NCI-H1436 treated with DMSO at 0.1 percent for 48 hours (cell line): ENCODE measurements at places on chromosomes 16 and 17.

DNA sequence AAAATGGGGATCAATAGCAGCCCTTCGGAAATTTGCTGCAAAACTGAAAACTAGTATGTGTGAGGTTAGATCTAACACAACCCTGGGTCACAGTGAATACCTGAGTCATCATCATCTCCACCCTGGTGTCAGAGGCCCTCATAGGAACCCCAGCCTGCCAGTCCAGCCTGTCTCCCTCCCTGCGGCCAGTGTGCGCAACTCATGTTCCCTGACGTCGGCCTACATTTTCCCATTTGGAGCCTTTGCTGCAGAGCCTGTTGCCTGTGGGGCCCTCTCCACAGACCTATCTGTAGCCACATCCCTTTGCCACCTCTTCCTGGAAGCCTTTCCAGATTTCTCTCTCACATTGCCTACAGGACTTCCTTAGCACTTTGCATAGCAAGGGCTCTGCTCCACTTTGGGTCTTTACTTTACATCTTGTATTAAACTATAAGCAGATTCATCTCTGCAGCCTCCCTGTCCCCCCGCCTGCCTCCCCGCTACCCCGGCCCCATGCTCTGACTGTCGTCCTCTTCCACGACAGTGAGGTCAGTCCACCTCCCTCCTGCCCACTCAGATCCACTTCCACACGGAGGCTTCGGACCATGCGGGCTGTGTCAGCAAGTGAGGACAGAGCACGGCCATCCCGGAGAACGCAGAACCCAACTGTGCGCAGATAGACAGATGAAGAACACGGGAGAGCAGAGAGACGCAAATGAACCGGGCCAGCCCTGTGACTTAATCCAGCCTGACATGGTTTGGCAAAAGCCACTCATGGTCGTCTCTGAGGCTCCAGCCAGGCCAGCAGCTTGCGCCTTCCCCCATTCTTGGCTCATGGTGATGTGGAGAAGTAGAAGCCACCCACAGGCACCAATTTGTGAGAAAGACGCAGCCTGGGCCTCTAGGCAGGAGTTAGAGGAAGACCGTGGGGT, 31.0 kb downstream of the NGFR start:
- DNase-seq, result no peak

DNA sequence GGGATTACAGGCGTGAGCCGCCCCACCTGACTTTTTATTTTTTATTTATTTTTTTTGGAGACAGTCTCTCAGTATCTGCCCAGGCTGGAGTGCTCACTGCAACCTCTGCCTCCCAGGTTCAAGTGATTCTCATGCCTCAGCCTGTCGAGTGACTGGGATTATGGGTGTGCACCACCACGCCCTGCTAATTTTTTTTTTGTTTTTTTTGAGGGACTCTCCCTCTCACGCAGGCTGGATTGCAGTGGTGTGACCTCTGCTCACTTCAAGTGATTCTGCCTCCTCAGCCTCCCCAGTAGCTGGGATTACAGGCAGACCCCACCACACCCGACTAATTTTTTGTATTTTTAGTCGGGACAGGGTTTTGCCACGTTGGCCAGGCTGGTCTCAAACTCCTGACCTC, 7.7 kb downstream of the ZNF207 start:
- DNase-seq, result no peak

GRCh38 chr16:78324649-78325285, 225.3 kb downstream of the WWOX start:
- DNase-seq, result no peak

DNA sequence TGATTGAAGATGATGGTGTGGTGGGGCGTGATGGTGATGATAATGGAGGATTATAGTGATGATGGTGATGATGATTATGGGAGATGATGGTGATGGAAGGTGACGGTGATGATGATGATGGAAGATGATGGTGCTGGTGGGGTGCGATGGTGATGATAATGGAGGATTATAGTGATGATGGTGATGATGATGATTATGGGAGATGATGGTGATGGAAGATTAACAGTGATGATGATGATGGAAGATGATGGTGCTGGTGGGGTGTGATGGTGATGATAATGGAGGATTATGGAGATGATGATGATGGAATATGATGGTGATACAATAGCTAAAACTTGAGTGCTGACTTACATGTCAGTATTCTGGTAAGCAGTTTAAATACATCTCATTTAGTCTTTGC, 391.0 kb upstream of the EEF2KMT start:
- no peak for DNase-seq

GRCh38 chr17:975371-975915, 4.1 kb downstream of the NXN start:
- no peak for DNase-seq

GRCh38 chr17:59688496-59688895, 18.7 kb downstream of the PTRH2 start:
- no peak for DNase-seq

GRCh38 chr17:33202021-33202420, 91.1 kb downstream of the ASIC2 start:
- DNase-seq, result no peak

DNA sequence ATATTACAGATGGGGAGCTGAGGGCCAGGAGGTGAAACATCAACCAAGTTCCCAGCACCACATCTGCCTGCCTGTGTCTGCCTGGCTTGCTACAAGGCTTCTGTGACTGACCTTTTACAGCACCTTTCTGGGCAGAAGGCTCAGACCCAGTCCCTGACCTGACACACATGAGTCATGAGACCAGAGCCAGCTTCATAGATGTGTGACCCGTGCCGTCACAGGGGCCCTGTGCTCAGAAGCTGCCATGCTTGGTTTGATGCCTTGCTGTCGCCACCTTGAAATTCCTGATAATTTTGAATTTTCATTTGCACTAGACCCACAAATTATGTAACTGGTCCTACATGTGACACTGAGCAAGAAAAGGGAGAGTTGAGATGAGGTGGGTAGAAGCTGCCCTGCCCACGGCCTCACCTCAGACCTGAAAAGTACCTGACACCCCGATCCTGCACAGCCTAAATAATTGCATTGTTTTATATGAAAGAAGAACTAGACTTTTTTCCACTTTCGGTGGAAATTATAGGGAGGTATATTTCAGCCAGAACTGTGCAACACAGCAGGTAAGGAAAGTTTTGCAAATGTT, 13.3 kb upstream of the PECAM1 start:
- no peak for DNase-seq

DNA sequence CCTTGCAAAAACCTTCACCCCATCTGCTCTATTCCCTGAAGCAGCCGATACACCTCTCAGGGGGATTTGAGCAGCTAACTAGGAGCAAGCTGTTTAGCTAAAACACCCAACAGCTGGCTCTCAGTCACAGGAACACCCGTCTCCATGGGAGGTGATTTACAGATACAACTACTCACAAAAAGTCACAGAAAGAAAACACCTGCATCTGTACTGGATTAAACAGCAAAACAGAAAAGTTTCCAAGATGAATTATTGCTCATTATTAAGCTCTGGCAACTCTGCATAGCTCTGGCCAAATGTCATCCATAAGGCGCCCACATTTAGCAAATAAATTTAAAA, 22.3 kb downstream of the GJC1 start:
- DNase-seq, result no peak

GRCh38 chr17:66543526-66543925, 241.1 kb downstream of the PRKCA start:
- DNase-seq, result no peak

- DNase-seq, result no peak
Measured at GRCh38 chr17:39123627-39124026, 27.8 kb downstream of the PLXDC1 start.

DNA sequence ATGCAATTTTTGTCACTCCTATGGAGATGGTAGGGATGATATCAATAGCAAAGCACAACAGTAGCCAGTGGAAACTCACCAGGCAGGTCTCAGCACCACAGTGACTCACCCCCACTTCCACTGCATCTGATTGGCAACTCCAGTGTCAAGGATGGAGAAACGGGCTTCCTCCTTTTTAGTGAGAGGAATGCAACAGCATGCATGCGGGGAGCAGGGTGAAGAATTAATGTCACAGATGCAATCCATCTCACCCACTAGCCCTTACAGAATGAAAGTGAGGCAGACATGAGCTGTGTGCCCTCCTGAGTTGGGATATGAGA, 467.0 kb upstream of the C16orf82 start:
- no peak for DNase-seq

- no peak for DNase-seq
Measured at GRCh38 chr17:72525225-72526015, 404.6 kb downstream of the SOX9 start.

DNA sequence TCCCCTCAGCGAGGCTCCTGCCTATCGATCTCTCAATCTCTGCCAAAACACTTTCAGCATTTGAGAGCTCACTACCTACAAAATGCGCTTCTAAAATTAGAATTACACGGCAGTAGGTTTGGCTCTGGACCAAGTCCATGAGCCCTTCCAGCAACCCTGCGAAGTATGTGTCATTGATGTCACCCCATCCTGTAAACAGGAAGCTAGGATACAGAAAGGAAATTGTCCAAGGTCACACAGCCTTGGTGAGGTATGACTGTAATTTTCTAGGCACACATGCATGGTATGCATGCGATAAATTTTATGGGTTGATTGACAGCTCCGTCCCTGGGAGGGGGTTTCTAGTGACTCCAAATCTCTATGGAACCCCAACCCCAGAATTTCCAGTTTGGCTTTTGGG, 330.3 kb upstream of the CDH5 start:
- DNase-seq, result no peak

- no peak for DNase-seq
Measured at GRCh38 chr17:72651988-72652387, 440.5 kb downstream of the SLC39A11 start.

GRCh38 chr16:89583895-89584644, 8.5 kb downstream of the CPNE7 start:
- no peak for DNase-seq

GRCh38 chr16:27182906-27183405, 20.4 kb upstream of the KDM8 start:
- DNase-seq, result no peak

GRCh38 chr17:1787301-1787902, 25.5 kb downstream of the SERPINF1 start:
- no peak for DNase-seq

DNA sequence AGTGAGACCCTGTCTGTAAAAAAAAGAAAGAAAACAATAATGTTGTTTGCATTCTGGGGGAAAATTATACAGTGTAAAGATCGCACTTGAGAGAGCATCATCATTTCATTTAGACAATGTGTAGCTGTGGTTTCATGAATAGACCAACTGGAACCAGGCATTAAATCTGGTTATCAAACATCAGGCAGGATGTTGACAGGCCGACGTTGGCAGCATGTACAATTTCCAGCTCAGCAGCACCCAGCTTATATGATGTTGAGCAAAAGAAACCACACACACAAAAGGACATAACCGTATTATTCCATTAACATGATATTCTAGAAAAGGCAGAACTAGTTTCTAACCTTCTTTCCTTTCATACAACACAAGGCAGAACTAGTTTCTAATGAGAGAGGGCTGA, 5.8 kb downstream of the MARVELD3 start:
- no peak for DNase-seq

DNA sequence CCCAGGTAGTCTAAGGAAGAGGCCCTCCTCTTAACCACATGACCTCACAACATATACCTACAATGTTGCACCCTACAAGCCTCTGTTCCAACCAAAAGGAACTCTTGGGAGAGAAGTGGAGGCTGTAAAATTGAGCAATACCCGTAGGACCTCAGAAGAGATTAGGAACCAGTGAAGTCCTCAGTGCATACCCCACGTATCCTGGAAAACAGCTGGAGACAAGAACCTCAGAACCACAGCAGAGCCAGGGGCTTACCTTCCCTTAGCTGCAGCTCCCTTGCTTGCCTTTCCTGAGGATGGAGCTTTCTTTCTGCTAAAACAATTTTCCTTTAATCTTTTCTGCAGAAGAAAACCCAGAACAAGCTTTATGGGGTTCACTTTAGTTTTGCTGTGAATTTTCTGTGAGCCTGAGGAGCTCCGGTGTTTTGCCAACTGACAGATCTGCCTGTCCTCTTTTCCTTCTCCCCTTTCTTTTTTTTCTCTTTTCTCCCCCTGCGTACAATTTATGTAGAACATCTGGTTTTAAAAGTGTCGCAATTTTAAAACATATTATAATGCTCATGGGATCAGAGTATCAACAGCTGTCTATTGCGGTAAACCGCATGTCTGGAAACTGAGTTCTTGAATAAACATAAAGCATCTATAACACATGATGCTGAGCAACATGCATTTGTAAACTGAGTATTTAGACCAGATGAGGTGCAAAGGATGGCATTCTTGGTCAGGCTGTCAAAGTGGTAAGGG, 226.4 kb upstream of the MAF start:
- DNase-seq, result no peak

GRCh38 chr16:30028438-30029076, 2.5 kb downstream of the TLCD3B start:
- DNase-seq, result no peak

- no peak for DNase-seq
Measured at GRCh38 chr16:53257001-53257400, 177.3 kb upstream of the RBL2 start.

DNA sequence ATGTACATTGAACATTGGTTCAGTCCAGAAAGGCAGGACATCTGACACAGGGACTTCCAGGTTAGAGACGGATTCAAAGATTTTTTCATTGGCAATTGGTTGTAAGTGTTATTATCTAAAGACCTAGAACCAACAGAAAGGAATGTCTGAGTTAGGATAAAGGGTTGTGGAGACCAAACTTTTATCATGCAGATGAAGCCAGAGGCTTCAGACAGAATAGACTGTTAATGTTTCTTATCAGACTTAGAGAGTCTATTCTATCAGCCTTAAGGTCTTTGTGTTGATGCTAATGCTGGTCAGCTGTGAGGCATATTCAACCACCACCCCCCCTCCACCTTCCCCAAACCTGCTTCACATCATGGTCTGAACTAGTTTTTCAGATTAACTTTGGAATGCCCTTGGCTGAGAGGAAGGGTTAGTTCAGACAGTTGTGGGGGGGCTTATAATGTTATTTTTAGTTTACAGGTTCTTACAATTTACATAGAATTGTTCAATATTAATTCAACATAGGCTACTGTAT, 2.1 kb upstream of the ITGB3 start:
- DNase-seq, result no peak

DNA sequence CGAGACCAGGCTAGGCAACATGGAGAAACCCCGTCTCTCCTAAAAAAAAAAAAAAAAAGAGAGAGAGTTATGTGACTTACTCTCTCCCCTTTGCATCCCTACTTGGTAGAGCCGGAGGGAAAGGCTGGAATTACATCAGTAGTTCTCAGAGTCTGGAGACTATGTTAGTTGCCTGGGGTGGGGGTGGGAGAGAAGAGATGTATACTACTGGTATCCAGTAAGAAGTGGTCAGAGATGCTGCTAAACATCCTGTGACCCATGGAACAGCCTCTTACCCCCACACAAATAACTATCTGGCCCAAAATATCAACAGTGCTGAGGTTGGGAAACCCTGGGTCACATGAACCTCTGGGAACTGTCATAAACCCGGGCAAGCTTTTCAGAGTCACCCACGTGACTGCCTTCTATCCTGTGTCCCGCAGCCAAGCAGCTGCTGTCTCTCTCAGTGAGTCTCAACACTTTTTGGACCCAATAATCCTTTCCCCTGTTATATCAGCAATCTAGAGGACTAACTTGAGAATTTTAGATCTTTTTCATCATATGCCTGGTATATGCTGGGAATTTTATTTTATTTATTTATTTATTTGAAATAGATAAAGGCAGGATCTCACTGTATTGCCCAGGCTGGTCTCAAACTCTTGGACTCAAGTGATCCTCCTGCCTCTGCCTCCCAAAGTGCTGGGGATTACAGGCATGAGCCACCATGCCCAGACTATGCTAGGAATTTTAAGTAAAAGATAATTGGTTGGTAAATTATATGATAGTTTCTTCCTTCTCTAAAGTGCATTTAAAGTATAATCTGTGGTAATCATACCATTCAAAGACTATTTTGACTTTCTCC, 8.7 kb downstream of the EIF1 start:
- no peak for DNase-seq

- no peak for DNase-seq
Measured at GRCh38 chr16:63415014-63415413, 1378.8 kb upstream of the CDH8 start.
